ENCODE measurements at places on chromosomes 6 and 20.

DNA sequence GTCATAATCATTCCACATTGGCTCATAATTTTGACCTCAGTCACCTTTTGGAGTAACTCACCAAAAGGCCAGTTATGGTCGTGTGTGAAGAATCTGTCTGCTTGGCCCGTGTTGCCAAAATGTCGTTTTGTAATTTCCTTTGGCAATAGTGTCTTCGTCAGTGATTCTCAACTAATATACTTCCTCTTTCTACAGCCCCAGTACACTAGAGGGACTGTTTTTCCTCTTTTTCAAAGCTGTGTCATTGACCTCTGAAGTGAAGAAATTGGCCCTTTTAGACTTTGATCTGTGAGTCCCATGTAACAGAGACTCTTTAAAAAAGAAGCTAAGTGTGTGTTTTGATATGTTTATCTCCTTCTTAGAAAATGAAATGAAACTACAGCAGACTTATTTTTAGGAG, 5.2 kb downstream of the FOXO3 start:
- DNase-seq = no peak

DNA sequence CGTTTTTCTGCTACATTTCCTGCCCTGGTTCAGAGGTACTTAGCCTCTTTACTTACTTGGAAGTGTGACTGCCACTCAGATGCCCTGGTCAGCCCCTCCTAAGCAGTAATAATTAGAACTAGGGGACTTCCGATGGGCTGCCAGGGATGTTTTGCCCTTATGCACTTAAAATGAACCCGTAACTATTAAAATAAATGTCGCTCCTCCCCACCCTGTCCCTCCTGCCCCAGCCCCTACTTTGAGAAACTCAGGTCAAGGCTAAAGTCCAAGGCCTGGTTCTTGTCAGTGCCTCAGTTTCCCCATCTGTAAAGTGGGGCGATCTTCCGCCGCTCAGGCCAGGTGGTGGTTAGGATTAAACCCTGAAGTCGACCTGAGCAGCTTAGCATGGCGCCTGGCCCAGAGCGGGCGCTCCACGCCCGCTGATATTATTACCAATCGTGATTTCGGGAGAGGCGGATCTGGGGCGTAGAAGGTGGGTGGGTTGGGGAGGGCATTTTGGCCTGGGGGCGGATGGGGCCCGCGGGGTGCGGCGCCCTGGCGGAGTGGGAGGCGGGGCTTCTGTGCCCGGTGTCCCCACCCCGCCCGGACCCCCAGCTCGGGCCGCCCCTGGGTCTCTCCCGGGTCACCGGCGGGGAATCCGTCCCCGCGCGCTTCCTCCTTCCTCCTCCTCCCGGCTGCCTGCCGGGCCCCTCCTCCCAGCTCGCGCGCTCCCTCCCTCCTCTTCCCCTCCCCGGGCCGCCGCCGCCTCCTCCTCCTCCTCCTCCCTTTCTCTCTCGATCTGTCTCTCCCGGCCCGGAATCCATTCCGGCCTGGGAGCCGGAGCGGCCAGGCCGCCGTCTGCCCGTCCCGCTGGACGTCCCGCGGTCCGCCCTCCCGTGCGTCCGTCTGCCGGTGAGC, at the start of gene SRC:
SRC (plus strand) TSS at position 802 of the 897 bp plus-strand sequence. CDS start 38,014 bp downstream, outside the sequence.
- DNase-seq = peak; percentile 90

- DNase-seq = no peak
Observed at GRCh38 chr6:137361701-137362100, 132.5 kb downstream of the OLIG3 start.

DNA sequence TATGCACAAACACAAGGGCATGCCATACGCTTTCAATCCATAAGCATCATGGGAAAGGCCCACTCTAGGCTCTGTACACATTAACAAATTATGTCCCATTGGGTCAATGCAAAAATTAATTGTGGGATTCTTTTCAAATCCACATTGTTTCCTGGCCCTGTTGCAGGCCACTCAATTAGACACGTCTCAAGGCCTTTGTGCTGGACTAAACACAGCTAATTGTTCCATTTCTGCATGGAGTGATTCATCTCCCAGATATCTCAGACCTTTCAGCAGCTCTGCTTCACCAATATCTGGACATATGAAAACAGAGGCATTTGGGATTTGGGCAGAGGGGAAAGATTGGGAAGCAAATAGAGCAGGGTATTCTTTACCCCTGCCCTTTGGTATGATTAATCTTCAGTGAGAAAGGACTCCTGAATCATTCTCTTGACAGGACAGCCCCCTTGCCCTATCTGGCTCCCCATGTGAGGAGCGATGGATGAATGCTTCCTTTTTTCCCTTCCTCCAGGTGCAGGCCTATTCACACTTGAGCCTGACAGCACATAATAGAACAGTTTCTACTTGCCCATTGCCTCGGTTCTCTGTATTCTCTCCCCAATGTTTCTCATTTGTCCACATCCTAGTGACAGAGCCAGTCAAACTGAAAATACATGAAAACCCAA, 547.6 kb downstream of the HAO1 start:
- no peak for DNase-seq

DNA sequence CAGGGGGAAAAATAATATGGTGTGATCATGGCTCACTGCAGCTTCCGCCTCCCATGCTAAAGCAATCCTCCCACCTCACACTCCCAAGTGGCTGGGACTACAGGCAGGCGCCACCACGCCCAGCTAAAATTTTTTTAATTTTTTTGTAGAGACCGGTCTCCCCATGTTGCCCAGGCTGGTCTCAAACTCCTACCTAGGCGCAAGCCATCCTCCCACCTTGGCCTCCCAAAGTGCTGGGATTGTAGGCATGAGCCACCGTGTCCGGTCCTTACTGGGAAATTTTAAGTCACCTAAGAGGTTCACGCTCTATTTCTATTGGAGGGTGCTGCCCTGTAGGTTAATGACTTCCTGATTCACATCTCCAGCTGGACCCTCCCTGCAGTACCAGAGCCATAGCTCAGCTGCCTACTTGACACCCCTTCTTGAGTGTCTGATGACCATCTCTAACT, 626 bp upstream of the CDK5RAP1 start:
- no peak for DNase-seq

DNA sequence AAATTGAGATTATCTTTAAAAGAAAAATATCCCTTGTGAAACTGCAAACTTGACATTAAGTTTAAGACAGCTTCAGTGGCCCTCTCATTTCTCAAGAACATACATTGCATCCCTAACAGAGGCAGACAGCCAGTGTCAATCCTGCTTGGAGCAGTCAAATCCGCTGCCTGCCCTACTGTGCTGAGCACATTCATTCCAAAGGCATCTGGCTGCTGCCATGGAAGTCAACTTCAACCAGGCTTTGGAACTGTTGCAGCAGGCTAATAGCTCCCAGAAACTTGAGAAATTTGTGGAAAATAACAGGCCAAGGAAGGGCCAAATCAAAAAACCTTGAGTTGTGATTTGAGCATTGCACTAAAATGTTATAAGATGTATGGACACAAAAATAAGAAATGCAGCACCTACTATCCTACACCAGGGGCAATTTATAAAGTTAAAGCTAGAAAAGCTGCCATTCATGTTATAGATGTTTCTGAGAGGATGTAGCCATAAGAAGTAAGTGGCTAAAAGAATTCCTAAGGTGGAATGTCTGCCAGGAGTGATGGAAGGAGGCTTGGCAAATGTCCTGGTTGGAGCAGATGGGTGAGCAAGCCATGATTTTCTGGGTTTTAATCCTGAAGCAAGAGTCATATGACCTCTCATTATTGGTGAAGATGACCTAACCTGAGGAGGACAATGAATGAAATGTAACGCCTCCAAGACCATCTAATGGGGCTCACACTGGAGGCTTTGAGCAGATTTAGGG, 31.4 kb upstream of the HAO1 start:
- DNase-seq = no peak

GRCh38 chr20:13717631-13718044, 67.1 kb downstream of the ESF1 start:
- DNase-seq = no peak

DNA sequence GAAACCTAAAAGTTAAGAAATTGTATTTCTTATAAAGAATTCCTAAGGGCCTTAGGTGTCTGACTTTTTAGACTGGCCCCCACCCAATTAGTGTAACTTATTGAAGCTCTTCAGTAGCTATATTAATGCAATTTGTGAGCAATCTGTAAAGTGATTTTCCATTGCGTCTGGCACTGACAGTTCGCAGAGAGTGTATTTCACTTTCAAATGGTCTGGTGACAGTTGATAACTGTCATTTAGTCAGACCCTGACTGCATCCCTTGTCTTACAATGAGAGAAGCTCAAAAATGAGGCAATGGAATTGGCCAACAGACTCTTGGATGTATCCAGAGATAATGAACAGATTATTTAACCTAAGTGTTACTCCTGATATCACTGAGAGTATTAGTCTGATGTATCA, 351.8 kb downstream of the FRK start:
- DNase-seq = no peak

- no peak for DNase-seq
Observed at GRCh38 chr20:12416281-12416680, 498.6 kb downstream of the BTBD3 start.

DNA sequence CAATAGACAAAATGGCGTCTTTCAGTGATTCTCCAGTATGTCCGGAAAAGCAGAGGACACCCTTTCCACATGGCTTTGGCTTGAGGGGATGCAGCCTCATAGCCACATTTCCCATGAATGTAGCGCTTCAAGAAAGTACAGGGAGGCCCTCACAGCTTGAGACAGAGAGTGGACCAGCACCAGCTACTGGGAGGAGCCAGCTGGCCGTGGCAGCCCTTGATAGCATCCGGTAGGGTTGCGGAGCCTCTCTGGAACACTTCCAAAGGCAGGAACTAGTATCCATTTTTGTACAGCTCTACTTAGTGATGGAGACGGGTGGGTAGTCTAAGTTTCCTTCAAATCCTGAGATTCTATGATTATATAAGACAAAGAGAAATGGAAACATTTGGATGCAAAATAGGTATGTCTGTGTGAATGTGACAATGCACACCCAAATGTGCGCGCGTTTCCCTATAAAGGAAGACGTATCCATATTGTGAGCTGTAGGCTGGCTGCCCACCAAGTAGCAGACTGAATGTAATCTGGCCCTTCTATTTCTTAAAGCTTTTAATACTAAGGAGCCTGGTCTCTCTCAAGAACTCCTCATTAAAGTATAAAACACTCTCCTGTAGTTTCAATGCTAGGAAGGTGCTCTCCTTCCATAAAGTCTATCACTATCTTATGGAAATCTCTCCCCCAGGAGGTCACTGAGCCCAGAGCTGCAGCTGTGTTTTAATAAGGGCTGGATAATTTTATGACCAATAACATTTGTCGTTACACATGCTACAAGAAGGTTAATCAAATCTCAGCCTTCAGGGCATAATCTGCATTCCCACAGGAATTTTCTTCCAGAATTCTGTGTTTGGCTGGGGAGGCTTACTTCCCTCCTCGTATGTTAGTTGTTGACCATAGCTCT, 74.0 kb downstream of the SOBP start:
- DNase-seq = no peak

DNA sequence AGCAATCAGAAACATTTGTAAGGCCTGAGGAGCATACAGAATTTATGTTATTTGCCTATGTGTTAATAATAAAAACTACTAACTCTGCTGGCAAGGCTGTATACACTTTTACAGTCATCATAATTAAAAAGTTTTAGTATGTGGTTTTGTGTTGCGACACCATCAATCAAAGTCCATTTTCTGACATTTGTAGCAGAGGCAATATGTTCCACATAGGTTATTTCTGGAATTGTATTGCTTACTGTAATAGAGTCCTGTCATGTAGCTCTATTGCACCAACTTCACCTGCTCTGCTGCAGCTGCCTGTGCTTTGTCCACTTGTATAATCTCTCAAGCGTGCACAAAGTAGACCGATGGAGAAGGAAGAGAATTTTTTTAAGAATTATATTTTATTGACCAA, 501.8 kb downstream of the HACE1 start:
- DNase-seq = no peak

DNA sequence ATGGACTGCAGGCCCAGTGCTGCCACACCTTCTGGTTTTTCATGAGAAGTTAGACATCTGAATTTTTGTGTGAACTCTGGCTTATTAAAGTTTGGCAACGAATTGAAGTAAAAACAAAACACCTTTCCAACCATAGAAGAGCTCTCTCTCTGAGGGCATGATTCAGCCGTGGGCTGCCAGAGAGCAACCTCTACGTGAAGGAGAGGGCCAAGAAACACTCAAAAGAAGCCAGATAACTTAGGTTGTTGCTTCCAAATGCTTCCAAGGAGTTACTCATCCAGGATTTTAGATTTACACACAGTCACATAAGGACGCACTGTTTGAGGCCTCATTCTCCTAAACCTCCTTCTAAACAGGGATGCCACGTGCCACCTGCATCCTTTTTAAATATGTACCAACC, 65.5 kb downstream of the NRN1 start:
- DNase-seq = no peak

DNA sequence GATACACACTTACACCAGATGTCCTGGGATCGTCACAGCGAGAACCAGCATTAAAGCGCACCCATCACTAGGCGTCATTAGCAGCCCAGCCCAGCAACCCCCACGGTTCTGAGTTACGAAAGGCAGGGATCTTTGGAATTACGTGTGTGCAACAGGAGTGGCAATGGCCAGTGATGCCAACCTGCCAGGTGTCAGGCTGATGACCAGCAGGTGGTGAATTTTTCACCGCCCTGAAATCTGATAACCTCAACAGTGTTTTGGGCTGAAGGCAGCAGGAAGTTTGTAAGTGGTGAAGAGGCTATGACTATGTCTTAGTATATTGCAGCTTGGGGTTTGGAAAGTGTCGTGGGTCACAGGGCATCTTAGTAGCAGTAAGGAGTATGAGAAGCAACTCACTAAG, 166.1 kb downstream of the TMEM242 start:
- no peak for DNase-seq

DNA sequence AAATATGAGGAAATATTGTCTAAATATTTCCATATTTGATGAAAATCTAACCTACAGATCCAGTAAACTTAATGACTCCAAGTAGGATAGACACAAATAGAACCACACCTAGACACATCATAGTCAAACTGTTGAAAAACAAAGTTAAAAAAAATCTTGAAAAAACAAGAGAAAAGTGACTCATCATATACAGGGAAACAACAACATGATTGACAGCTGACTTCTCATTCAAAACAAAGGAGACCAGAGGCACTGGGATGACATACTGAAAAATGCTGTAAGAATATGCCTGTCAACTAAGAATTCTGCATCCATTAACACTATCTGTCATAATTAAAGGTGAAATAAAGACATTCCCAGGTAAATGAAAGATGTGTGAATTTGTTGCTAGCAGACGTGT, 38.8 kb downstream of the BMP2 start:
- DNase-seq = no peak

GRCh38 chr20:20373091-20373571, 5.2 kb downstream of the INSM1 start:
- DNase-seq = no peak
